ENCODE measurements at places on chromosomes 13 and 19.
A peak's percentile ranks its signal among the peaks of the same experiment; 100 is the strongest.

DNA sequence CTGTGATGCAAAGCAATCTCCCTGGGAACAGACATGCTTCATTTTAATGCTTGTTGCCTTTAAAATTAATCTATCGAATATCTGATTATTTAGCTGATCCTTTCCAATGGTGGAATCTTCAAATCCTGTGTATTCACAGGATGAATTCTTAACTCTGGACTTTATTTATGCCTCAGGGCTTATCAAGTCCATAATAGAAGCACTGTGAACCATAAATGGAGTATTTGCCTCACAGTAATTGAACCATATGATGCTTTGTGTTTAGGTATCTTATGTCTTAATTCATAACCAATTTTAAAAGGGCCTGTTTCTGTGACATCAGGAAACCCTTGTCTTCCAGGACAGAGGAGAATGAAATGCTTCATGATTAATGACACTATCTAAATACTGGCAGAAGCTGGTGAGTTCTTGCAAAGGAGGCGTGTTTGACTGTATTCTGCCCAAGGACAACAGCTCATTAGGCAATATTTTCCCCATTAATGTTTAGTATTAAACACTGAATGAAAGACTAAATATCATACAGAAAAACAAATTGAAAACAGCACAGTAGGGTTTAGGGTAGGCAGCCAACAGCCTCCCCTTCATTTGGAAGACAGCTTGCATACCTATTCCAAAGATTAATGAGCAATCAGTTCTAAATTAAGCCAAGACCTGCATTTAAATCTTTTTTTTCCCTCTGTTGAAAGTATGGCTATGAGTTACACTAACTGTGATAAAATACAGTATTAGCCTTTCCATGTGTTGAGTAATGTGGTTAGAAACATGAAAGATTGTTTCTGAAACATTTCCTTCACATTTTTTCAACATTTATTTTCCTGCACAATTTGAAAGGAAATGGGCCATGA is 709.4 kb downstream of the PCDH9 start:
- DNase-seq: no peak

DNA sequence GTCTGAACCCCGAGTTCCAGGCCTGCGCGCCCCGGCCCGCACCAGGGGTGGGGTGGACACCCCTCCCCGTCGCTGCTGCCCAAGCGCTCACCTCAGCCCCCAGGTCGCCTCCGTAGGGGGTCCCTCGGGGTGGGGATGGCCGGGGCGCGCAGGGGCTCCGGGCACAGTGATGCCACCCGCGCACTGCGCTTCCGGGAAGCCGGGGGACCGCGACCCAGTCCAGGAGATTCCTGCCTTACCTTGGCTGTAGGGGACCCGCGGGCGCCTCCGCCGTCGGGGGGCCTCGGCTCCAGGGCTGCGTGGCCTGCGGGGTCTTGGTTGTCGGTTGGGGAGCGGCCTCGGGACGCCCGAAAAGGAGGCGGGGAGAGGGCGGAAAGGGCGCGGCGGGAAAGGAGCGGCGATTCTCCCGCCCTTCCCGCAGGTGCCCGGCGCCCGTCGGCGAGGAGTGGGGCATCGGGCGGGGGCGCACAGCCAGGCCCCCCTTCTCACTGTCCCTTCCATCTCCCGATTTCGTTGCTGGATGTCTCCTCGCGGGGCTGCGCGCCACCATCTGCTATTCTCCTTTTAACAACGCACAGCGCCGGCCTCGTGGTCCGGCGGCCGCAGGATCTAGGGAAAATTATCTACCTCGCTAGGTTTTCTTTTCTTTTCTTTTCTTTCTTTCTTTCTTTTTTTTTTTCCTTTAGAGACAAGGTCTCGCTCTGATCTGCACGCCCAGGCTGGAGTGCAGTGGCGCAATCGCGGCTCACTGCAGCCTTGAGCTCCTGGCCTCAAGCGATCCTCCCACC is at the start of gene KEAP1:
TSS of gene KEAP1 (minus strand) at position 355 of the 788 bp plus-strand sequence. CDS start 3,323 bp downstream, outside the sequence.
- DNase-seq: no peak

GRCh38 chr19:4083677-4084546 is 17.2 kb upstream of the ZBTB7A start:
- DNase-seq: peak; percentile 81

- no peak for DNase-seq
These were observed 1.6 kb upstream of the BBC3 start for GRCh38 chr19:47232422-47233211.

DNA sequence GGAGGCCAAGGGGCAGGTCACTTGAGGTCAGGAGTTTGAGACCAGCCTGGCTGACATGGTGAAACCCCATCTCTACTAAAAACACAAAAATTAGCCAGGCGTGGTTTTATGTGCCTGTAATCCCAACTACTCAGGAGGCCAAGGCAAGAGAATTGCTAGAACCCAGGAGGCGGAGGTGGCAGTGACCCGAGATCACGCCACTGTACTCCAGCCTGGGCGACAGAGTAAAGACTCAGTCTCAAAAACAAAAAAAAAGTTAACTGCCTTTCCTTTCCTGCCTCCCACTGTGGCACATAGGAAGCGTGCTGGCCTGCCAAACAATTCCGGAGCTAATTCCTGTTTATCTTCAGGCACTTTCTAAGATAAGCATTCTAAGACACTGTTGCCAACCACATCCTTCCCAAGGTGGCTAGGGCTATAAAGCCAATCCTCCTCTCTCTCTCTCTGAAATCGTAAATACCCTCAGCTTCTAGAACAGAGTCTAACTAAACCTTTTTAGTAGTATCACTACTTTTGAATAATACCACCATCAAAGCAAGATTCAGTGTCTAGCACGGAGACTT is 21.6 kb downstream of the SLC25A30 start:
- DNase-seq: peak; percentile 50

- DNase-seq: no peak
These were observed 94.9 kb downstream of the FAM216B start for GRCh38 chr13:42876270-42876714.

GRCh38 chr13:95787356-95788099 is 110.6 kb downstream of the DNAJC3 start:
- no peak for DNase-seq

All from GF-D8 (cell line).